ENCODE measurements at places on chromosomes 3 and 15.

DNA sequence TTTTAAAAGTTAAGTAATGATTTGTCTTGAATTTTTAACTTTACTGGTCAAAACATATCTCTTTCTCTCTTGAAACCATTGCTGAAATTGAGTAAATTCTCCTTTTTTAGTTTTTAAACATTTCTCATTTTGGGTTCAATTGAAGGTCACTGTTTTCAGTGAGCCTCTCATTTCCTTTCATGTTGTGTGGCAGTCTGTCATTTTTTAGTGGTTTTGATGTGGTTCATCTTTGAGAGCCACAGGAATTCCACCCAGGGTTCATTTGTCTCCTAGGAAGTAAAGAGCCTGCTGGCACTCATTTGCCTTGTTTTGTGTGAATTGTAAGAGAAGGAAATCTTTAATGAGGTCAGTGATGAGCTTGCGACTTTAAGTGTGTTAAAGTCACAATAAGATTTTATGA, 10.4 kb downstream of the CLDN11 start:
- no peaks in the 10 kb centered on the region for H3K4me1 ChIP-seq
- DNase-seq = no peak
- H3K27ac ChIP-seq = no peak overlapping the region
- no peak overlapping the region for H3K4me3 ChIP-seq

GRCh38 chr3:184619369-184619768, 57.8 kb downstream of the EPHB3 start:
- no peak for DNase-seq
- H3K4me1 ChIP-seq = peaks cover 6% of the 10 kb centered on the region
- no peak overlapping the region for H3K4me3 ChIP-seq
- peaks cover 42% of the 10 kb centered on the region for H3K27me3 ChIP-seq
- H3K36me3 ChIP-seq = no peaks in the 10 kb centered on the region

GRCh38 chr15:51077221-51078153, 17.2 kb downstream of the TNFAIP8L3 start:
- H3K27ac ChIP-seq = no peak overlapping the region
- DNase-seq = peak; percentile 49
- no peaks in the 10 kb centered on the region for H3K36me3 ChIP-seq
- peaks cover 6% of the 10 kb centered on the region for H3K27me3 ChIP-seq

GRCh38 chr3:190721330-190721729, 141.2 kb downstream of the GMNC start:
- no peaks in the 10 kb centered on the region for H3K27me3 ChIP-seq
- no peak overlapping the region for H3K4me3 ChIP-seq
- H3K4me1 ChIP-seq = peaks cover 3% of the 10 kb centered on the region
- H3K36me3 ChIP-seq = no peaks in the 10 kb centered on the region
- DNase-seq = no peak

DNA sequence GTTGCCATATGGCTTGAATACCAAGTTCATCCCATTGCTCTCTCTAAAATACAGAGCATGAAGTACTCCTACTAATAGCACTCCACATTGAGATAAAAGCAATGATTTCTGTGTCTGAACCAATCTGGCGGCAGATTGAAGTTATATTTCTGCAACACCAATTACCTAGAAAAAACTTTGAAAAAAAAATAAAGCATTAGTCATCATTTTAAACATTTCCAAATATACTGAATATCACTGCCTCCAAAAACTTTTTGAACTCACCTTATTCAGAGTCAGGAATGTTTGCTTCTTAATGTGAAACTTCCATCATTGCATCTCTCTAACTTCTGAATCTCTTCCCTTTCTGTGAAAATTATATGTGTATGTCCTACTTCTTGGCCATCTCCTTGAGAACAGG, 540.5 kb downstream of the GRM7 start:
- no peak for DNase-seq
- H3K4me1 ChIP-seq = no peaks in the 10 kb centered on the region
- no peaks in the 10 kb centered on the region for H3K27me3 ChIP-seq
- no peaks in the 10 kb centered on the region for H3K36me3 ChIP-seq
